Left renal pelvis (tissue), 4 donors: ENCODE measurements at places on chromosomes 11 and 22. TPM values are rescaled to one million over a fixed set of nuclear protein-coding genes. Genes with fewer than 3 reads are reported as not detected.
A peak's percentile ranks its signal among the peaks of the same experiment; 100 is the strongest.

DNA sequence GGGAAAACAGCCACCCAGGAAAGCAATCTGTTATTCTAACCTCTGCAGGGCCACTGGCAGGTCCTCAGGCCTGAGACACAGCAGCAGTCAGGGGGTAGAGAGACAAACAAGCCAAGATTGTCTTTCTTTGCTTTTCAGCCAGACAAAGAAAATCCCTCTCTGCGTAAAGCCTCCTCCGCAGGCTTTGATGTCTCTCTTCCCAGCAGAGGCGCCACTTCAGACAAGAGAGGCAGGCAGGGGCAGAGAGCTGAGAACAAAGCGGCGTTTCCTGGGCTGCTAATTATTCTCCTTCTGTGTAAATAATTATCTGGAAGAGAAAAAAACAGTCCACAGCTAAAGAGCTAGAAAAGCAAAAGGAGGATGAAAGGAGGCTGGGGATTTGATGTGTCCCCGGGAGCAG is 102.7 kb upstream of the SEZ6L start:
- peak; percentile 12 for DNase-seq

DNA sequence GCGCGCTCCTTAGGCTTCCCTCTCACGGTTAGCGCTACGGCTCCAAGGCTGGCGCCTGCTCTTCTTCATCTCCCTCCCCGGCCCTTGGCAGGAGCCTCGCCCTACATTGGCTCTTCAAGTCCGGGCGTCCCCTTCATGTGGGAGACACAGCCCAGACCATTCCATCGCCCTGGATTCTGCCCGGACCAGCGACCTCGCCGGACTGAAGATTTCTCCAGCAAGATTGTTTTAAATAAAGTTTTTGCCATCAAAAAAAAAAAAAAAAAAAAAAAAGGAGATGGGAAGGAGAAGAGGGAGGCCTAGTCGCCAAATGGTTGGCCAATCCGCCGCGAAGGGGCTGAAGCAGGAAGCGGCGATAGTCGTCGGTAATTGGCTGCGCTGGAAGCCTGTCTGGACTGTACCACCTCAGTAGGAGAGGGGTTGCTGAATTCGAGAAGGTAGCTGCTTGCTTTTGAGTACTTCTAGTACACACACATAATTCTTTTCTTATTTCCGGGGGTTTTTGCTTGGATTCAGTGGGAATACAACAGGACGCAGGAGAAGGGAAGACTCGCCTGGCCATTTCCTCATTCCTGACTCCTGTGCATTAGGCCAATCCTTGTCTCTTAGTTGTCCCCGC is 688 bp upstream of the ZDHHC5 start:
- peak; percentile 97 for DNase-seq

DNA sequence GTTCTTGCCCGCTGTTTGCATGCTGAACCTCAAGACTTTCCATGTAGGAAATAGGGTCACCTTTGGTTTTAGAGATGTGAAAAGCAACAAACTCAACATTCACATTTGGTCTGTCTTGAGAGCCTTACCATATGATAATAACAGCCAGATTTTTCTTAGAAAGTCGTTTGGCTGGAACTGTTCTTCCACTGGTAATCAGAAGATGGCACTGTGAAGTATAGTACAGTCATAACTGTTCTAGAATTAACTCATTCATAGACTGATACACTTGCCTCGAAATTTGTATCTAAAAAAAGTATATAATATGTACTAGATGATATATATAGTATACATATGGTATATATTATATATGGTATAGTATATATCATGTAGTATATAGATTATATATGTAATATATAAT is 12.3 kb downstream of the LUZP2 start:
- no peak for DNase-seq

DNA sequence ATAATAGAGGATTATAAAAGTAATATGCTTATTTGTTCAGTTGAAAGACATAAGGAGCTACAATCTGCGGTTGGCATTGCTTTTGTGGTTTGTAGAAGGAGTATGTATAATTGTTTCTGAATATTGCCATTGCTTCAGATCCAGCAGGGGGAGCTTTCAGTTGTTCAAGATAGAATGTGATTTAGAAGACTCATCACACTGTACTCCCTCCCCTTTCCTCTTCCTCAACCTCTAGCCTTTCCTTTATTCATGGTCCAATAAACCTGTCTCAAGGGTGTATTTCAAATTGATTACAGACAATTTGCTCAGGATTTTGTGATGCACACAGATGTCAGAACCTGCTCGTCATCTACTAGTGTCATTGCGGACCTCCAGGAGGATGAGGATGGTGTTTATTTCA is 9.8 kb downstream of the PRMT3 start:
- DNase-seq: peak; percentile 63

- peak; percentile 22 for DNase-seq
Observed at GRCh38 chr11:16606784-16607674, 131.4 kb upstream of the C11orf58 start.

DNA sequence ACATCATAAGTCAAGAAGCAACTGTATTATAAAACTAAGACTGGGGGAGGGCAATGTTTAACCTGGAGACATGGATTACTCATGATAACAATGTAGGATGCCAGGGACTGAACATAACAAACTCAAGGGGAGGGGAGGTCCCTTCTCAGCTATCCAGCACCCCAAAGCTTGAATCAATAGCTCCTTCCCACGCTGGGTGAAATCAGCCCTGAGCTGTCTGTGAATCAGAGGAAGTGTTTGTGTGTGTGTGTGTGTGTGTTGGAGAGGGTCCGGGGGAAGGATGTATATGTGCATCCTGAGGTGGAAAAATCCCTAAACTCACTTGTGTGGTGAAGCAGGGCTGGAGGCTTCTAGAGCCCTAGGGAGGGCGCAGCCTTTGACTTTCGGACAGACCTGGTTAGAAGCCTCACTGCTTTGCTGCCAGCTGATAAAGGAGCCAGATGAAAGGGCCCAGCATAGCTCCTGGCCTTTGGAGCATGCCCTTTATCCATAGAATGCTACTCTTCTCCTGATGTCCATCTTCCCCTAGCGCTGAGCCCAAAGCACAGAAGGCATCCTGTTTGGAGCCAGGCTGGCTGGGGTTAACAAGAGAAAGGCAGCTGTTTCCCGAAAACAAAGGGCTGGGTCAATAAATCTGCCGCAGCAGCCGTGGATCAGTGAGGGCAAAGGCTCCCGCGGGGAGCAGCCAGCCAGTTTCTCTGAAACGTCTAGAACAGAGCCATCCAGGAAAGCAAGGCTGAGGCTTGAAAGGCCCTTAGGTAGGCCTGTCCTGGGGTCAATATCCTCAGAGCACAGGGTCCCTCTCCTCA is 35.8 kb downstream of the TNKS1BP1 start:
- DNase-seq: no peak

DNA sequence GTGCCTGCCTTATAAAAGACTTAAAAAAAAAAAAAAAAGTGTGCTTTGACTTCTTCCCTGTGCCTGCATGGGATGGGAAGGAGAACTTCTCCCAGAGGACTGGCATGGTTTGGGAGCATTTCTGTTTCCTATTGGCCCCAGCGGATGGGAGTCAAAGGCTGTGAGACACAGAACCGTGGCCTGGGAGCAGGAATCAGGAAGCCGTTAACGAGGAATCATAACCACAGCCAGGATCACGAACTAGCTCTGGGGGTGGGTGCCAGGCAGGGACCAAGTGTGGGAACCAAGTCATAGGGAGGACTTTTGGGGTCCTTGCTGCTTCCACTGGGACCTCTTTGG is 526 bp downstream of the C1QTNF6 start:
- DNase-seq: no peak

GRCh38 chr22:45977003-45977411 is at the start of gene WNT7B:
WNT7B (minus strand) TSS chr22:45977162; CDS start chr22:45976754, 408 bp downstream.
- DNase-seq: no peak

DNA sequence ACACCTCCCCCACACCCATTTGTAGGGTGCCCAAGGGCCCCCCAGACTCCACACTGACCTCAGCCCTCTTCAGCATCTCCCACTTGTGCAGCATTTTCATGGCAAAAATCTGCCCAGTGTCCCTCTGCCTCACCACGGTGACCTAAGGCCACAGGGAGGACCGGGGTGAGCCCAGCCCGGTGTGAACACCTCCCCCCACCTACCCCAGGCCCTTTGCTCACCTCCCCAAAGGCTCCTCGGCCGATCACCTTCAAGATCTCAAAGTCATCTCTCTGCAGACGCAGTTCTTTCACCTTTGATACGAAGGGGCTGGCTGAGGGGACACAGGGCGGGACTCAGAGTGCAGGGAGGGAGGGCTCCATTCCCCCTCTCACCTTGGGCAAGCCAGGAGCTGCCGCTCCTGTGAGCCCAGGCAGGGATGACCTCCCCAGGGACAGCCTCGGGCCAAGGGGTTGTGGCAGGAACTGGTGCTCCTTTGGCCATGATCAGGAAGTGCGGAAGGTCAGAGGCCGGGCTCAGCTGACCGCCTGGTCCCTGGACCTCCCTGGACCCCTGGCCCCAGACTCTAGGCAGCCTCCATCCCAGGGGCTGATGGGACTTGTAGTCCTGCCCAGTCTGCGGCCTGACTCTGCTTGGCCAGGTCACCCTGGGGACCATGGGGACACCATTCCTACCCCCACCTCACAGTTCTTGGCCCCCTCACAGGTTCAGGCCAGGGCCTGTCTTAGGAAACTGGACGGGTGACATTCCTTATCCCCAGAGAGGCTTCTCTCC is 2.7 kb downstream of the CDC42BPG start:
- no peak for DNase-seq

GRCh38 chr11:127054153-127054552 is 53.6 kb upstream of the KIRREL3 start:
- no peak for DNase-seq

DNA sequence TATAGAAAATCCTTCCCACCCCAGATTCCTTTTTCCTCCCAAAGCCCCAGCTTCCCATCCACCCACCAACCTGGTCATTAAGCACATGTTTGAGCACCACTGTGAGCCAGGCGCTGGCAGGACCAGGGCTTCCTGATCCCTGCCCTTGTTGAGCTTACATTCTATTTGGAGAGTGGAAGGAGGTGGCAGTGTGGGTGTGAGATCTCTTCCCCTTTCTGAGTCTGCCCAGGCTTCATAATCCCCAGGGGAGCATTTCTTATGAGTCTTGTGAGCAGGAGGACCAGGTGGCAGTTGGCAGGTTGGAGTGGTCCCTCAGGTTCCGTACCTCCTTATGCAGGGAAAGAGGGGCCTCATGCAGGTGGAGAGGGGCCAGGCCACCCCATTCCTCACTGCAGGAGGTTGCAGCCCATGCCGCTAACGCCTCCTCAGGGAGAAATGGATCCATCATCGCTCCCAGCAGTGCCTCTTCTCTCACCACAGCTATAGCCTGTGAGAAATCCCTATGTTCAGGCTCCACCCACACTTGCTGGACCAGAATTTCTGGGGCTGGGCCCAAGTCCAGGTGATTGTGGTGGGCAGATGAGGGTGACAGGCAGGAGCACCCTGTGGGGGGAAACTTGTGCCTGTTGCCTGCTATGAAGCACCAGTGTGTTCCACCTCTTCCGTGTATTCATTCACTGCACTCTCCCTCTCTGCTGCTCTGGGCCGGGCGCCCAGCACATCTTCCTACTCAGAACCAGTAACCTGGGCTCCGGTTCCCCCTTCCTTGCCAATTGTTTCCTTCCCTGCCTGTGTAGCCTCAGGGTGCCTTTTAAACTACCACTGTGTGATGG is 23.5 kb downstream of the UBE2L3 start:
- DNase-seq: no peak

DNA sequence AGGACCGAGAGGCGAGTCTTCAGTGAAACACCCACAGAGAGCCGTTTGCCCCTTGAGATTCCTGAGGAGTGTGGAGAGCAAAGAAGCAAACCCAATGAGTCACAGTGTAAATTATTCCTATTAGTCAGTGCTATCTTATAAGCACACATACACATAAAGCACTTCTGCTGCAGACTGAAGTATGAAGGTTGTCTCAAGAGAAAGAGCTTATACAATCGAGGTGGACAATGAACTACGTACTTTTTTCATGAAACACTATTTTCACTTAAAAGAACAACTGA is 37.3 kb downstream of the GALNT18 start:
- no peak for DNase-seq

DNA sequence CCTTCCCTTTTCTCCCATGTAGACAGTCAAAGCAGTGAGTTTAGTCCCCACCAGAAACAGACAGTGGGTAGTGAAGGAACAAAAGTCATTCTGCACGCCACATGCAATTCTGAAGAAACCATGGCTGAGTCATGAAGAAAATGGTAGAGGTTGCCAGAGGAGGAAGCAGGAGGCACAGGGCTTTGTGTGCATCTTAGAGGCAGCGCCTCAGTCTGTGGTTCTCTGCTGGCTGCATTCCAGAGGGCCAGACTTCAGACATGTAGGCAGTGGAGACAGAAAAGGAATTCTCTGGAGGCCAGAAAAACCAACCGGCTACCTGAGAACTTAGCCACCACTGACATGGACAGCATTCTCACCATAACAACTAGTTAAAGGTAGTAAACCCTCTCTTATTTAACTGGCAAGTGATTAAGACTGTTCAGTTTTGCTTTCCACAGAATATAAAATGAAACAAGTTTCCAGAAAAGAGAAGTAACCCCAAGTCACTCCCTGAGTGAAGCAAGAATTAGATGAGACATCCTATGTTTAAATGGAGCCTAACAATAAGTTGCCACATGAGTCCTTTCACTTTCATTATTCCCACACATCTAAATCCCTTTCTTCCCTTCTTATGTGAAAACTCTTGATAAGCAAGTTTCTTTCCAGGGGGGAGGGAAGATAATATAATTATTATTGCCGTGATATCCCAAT is 556.1 kb downstream of the SOX6 start:
- no peak for DNase-seq

GRCh38 chr11:126485021-126485792 is 129.7 kb downstream of the ST3GAL4 start:
- DNase-seq: no peak

- DNase-seq: no peak
Observed at GRCh38 chr11:10327254-10327653, 22.4 kb downstream of the ADM start.

Gene MOGAT2
- polyA plus RNA-seq: 0.26 TPM

Gene MN1
- 10.2 TPM for polyA plus RNA-seq

Gene NRXN2
- polyA plus RNA-seq: 15.1 TPM

Gene DCHS1
- polyA plus RNA-seq: 79.9 TPM
